Stimulated activated CD8-positive, alpha-beta memory T cell treated with anti-CD3 and anti-CD28 coated beads, Interleukin-2, amount 100 ng/mL, for 48 hours (primary cell): ENCODE measurements at places on chromosomes 7 and 10.

DNA sequence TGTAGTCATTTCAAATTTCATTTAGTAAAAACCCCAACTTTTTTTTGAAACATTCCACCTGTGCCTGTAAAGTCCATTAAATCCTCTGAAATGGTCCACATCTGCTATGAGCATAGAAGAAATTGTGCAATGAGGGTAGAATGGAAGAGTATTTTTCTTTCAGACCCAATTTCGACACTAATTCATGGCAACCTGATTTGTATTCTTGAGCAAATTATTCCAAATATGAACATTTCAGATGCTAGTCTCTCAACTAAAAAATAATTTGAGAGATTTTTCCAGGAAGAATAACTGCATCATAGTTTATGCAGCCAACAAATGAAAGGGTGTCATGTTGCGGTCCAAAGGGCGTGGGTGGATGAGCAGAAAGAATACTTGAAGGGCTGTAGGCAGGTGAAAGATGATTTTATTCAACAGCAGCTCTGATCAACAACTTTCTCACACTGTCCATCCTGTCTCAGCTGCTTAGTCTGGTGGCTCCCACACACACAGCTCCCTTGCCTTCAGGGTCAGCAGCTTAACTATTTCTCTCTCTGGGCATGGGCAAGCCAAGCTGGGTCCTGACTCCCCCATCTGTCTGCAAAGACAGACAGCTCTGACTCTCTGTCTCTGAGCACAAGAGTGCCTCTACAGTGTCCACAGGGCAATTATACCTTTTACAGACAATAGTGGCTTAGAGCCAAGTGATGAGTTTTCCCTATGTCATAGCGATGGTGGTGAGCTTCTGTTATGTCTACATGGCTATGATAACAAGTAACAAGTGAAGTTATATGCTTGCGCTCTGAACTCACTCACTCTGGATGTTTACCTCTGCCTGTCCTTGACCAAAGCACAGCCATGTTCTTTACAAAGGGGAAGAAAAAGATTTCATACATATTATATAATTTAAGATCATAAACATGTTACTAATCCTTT lies 11.5 kb downstream of the STEAP2 start:
- DNase-seq = no peak

- DNase-seq = no peak
Measured at GRCh38 chr7:140752533-140752932, 56.0 kb downstream of the NDUFB2 start.

DNA sequence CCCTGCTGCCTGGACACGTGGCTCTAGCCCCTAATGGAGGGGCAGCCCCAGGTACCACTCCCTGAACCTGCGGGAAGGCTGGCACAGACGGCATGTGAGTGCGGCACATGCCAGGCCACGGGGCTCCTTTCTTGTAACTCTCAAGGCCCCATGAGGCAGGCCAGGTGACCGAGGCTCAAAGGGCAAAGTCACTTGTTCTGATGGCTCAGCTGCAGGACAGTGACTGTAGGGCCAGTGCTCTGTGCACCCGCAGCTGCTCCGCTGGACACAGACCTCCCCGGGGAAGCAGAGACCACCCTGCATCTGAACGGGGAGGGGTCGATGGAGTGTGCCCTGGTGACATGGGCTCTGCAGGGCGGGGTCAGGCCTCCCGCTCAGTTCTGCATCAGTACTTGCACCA lies 55.3 kb downstream of the PTPRE start:
- DNase-seq = no peak

DNA sequence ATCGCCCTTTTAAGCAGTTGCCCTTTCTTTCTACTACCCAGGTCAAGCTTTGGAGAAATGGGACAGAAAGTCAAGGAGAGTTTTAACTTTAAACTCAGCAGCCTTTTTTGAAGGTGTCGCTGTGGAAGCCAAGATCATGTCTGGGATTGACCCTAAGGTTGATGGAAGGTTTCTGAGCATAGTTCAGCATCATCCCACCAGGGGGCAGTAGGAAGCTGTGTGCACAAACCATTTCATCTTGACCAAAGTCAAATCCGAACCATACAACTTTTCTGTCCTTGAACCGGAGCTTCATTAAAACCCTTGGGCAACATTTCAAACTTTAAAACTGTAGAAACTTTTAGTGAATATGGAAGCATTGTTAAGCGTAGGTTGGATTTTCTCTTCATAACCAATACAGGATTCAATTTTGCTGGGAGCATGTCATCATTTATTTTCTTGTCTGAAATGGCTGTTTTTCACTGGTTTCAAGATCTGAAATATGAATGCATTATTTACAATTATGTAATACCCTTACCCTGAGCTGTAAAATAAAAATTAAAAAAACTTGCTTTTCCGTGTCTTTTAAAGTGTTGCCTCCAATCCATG lies 214.4 kb upstream of the KIAA1217 start:
- peak; percentile 5 for DNase-seq

GRCh38 chr7:95686109-95686508 lies 86.2 kb upstream of the DYNC1I1 start:
- DNase-seq = no peak

DNA sequence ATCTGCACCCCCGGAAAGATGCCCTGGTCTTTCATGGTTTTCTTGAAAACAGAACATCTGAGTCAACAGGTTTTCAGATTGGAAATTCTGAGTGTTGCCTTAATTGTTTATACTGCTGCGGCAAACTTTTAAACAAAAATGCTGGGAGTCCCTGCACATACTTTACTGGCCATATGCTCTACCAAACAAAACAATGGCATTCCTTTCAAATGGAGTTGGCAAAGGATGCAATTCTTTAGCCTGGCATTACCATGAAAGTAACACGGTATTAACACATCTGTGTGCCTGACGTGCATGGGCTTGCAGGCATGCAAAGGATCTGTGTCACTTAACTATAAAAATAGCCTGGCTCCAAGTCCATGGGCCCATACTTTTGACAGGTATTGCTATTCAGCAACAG lies 4.2 kb downstream of the INHBA start:
- no peak for DNase-seq

DNA sequence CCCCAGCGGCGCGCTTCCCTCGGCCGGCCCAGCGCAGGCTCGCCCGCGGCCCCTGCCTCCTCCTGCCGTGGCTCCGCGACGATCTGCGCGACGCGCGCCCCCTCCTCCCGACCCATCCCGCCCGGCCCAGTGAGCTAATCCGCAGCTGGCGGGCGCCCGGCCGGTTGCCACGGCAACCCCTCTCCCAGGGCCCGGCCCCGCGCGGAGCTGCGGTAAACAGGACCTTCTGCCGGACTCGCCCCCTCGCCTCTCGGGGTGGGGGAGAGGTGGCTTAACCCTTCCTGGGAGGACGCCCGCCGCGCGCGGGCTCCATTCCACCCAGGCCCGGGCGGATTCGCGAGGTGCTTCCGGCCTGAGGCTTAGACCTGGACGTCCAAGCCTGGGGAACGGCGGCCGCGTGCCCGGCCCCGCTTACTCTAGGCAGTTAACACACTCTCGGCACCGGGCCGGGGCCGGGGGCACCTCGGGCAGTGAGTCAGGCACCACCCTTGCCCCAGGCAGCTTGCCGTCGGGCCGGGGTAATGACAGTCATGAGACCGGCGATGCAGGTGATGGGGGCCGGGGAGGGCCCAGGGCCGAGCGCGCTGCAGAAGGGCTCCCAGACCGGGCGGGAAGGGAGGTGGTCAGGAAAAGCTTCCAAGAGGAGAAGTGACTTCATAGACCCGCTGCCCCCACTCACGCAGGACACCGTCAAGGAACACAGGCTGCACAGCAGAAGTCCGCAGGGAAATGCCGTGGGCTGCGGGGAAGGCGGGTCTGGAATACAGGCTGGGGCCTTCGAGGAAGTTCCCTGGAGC lies at the start of gene DENND2A:
DENND2A (minus strand) TSS at position 87 of the 797 bp plus-strand sequence. CDS start 38,416 bp downstream, outside the sequence.
- DNase-seq = no peak

- DNase-seq = no peak
Measured at GRCh38 chr10:125772864-125773180, 2.8 kb downstream of the MMP21 start.

DNA sequence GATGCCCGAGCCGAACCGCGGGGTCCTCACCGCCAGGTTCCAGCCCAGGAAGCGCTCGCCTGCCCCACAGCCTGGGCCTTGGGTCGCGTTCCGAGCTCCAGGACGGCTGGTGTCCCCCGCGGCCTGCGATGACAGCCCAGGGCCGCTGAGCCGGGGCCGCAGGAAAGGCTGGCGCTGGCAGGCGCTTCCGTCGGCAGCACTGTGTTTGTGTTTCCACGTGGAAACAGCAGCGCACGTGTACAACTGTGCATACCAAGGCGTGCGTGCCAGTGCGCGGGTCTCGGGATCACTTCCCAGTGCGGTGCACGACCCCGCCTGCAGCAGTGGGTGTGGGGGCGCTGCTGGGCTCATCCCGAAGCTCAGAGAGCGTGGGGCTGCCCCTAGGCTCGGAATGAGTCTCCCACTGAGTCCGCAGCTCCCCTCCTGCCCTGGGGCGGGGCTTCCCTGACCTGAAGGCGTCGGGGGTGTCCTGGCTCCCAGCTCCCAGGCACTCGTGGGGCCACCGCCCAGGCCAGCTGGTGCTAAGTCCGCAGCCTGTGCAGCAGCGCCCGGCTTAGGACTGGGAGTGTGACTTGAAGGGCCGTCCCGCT lies 17.2 kb downstream of the AP5Z1 start:
- DNase-seq = no peak

- no peak for DNase-seq
Measured at GRCh38 chr10:93113042-93113441, 39.3 kb downstream of the CYP26A1 start.

DNA sequence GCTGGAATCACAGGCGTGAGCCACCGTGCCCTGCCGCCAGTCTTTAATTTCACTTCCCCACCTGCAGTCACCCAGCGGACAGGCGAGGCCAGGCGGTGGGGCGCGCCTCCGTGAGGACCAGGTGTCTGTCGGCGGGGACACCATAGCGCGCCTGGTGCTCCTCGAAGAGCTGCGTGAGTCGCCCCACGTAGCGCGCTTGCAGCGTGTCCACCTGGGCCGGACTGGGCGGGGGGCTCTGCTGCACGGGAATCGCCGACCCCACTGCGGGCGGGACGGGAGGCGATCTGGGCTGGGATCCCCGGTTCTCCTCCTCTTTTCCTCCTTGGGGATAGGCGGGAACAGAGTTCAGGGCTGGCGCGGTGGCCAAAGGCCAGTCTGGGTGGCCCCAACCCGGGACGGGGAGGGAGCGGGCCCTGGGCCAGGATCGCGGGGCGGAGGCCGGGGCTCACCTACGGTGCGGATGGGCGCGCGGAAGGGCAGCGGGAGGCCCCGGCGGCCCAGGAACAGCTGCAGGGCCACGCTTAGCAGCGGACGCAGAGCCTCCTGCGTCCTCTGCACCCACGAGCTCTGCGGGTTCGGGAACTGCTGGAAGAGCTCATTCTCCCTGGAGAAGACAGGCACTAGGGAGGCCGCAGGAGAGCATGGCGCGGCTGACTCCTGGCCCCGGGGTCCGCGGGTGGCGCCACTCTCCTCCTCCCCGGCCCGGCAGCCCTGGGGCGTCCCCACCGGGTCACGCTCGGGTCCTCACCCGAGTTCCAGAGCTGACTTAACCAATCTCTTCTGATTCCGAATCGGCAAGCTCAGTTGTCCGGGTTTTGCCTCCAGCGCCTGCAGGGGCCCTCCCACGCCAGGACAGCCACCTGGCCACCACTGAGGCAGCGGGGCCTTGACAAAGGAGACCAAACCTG lies 1.1 kb upstream of the MOGAT3 start:
- no peak for DNase-seq

DNA sequence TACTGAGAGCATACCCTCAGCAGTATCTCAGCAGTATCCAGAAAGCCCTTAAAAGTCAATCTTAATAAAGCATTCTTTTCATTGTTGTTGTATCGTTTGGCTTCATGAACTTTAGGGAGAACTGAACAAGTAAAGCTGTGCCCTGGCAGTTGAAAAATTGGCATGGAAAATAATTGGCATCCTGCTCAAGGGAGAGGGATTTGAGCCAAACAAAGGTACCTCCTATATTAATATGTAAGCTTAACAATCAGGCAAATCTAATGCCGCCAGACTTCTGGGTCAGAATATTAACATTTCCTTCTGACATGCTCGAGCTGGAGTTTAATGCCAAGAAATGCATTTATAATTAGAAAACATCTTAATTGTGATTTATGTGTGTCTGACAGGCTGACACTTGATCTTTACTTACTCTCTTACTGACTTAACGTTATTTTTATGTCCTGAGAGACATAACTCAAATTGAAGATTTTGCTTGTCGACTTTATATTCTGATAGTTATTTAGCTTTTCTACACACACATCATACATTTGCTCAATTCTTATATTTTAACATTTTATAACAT lies 42.1 kb upstream of the PCDH15 start:
- no peak for DNase-seq

DNA sequence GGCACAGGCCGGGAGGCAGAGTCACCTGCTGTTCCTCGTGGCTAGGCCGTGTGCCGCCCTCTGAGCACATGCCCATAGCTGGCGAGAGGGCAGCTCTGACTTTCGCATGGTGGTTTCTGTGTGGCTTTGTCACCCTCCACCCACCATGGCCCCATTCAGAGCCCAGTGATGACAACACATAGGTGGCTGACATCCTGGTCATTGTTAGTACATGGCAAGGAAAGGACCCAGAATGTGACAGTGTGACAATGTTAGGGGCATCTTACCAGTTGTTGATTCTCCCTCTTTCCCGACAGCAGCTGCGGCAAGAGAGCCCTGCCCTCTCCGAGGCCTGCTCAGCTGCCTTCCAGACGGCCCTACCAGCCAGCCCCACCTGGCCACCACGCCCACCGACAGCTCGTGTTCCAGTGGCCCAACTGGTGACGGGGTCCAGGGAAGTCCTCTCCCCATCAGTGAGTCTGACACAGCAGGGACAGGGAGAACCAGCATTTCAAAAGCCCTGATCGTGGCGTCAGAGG lies 52.2 kb downstream of the ZNF467 start:
- no peak for DNase-seq

- DNase-seq = no peak
Measured at GRCh38 chr7:56188376-56188775, 72.2 kb upstream of the NUPR2 start.

DNA sequence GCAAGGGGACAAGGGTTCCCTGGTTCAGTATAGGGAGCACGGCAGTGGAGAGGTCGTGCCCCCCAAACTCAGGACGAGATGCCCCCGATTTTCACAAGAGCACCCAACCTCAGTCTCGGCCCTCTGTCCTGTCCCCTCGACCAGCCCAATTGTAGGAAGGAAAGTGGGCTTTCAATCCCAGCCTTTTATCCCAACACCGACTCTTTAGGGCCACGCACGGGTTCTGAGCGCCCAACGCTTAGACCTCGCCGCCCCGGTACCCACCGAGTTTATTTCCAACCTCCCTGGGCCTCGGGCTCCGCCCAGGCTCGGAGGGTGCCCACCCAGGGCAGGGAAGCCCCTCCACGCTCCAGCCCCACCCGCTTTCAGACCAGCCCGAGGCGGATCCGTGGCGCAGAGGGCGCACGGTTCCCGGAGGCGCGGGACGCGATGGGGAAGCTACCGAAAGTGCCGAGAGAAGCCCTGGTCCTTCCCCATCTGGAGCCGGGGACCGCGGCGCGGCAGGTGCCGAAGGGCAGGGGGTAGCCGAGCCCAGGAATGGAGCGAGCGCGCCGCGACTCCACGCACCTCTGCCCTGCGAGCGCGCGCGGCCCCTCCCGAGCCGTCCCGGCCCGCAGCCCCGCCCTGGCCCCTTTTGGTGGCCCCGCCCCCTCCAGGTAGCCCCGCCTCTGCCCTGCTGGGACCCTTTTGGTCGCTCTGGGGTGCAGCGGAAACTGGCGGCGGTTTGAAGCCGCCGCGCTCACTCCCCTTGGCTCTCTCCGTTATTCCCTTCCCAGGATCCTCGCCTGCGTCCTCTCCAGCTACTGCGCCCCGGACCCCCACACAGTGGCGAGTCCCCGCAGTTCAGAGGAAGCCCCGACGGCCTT lies 20.4 kb downstream of the GRID2IP start:
- peak; percentile 61 for DNase-seq

GRCh38 chr10:70052462-70053217 lies at the start of gene MACROH2A2:
TSS of gene MACROH2A2 (plus strand) at chr10:70052846. CDS start at chr10:70075659, 22,813 bp downstream.
- DNase-seq = peak; percentile 1

GRCh38 chr7:4523873-4524272 lies 158.2 kb upstream of the FOXK1 start:
- DNase-seq = no peak

GRCh38 chr7:134209322-134210015 lies 82.3 kb downstream of the LRGUK start:
- DNase-seq = no peak
